HS-27A (cell line): ENCODE measurements at places on chromosomes 4 and X.

GRCh38 chr4:3406021-3406420, 35.7 kb upstream of the HGFAC start:
- DNase-seq = no peak

DNA sequence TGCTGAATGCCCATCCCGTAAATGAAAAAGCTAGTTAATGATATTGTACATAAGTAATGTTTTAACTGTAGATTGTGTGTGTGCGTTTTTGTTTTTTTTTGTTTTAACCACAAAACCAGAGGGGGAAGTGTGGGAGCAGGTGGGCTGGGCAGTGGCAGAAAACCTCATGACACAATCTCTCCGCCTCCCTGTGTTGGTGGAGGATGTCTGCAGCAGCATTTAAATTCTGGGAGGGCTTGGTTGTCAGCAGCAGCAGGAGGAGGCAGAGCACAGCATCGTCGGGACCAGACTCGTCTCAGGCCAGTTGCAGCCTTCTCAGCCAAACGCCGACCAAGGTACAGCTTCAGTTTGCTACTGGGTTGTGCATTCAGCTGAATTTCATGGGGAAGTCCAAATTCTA, at the start of gene SPP1:
SPP1 (plus strand) TSS at position 249 of the 400 bp plus-strand sequence. CDS start 1,182 bp downstream, outside the sequence.
- DNase-seq = no peak

- no peak for DNase-seq
Measured at GRCh38 chrX:24508375-24508774, 43.3 kb downstream of the PDK3 start.

- no peak for DNase-seq
Measured at GRCh38 chr4:891747-892146, 40.4 kb downstream of the GAK start.

GRCh38 chr4:151259752-151260151, 17.2 kb upstream of the PRSS48 start:
- no peak for DNase-seq

GRCh38 chr4:39759569-39759968, 61.6 kb downstream of the UBE2K start:
- no peak for DNase-seq

DNA sequence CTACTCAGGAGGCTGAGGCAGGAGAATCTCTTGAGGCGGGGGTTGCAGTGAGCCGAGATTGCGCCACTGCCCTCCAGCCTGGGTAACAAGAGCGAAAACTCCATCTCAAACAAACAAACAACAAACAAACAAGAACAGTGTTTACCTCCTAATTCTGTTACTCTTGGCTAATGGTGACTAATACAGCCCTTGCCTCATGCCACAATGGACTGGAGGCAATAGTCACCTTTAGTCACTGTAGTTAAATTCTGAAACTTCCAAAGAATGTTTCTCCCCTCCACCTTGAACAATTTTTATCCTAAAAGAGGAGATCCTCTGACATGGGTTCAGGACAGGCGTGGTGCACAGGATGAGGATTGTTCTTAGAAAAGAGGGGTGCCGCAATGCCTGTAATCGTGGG, 241.2 kb upstream of the CTSO start:
- no peak for DNase-seq

DNA sequence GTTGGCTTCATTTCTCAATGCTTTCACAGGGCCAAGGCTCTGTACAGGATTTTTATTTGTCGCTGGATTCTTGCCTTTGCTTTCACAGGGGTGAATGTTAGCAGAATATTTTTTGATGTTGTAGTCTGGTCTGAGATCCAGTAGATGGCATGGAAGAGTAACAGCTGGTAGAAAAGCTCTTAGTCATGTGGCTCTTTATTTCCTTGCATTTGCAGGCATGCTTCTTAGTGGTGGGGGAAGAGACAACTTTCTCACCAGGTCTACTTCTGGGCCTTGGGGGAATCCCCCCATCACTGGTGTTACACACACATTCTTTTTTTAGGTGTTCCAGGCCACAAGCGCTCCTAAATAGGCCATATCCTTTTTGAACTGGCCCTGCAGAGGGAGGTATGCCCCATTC, 58.2 kb upstream of the DKK2 start:
- DNase-seq = peak; percentile 7

- DNase-seq = no peak
Measured at GRCh38 chr4:54120518-54120917, 20.6 kb downstream of the GSX2 start.

- no peak for DNase-seq
Measured at GRCh38 chr4:187193141-187193540, 469.5 kb upstream of the FAT1 start.

DNA sequence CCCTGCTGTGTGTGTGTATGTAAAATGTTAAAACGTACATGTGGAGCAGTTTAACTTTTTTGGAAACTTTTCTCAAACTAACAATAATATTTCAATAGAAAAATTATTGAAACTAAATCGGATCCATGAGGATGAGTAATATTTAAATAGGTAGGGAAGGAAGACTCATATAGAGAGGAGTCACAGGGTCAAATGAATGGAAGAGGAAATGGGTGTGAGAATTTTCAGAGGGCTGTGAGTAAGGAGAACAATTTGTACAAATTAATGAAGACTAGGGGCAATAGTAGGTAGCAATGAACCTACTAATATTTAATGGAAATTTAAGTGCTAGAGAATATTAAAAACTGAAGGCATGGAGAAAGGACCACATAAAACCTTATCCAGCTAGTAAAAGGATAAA, 290.7 kb upstream of the PCDH18 start:
- DNase-seq = no peak

DNA sequence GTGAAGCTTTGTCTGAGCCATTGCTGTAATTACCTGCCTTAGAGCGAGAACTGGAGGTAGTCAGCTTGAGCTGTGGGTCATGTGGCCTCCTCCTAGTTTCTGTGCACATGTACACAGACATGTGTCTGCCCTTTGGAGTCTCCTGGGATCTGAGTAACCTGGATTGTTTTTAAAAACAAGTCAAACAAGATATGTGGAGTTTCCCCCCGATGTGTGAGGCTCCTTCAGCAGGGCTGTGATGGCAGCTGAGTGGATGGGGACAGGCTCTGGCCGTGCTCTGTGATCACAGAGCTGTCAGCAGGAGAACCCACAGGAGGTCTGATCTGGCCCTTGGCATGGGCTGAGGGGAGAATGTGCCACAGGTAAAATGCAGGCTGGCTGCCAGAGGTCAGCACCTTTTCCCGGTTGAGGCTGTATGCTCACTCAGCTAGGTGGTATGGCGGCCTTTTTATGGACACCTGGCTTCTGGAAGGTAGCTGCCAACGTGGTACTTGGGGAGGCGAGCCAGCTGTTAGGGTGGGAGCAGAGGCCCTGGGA, 38.4 kb downstream of the NOP14 start:
- no peak for DNase-seq

- no peak for DNase-seq
Measured at GRCh38 chr4:27764526-27764837, 903.8 kb downstream of the STIM2 start.

- DNase-seq = no peak
Measured at GRCh38 chrX:41538707-41539106, 91.6 kb downstream of the NYX start.

DNA sequence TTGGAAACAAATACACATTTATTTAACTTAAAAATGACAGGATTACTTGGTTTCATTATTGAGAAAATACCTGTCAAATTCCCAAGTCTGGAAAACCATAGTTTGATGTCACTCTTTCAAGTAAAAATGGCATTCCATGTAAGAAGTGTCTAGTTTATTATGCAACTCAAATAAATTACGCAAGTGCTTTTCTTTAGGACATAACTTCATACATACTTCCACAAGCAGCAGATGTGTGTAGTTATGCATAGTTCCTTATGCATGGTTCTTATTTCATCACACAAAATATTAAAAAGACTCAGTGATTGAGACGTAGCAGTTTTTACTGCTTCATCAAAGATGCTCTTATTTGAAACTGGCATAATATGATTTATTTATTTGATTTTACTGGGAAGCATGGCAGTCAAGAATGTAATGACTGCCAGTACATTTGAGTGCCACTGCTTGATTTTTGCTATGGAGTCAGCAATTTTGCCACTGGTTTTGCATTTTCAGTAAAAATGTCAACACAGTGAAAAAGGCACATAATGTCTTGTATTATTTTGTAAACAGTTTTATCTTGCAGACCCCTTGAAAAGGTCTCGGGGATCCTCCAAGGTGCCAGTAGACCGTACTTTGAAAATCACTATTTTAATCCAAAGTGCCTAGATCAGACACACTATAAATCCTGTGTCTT, 62.1 kb downstream of the CLCN3 start:
- DNase-seq = no peak
